ENCODE measurements at places on chromosomes 6 and 20.

DNA sequence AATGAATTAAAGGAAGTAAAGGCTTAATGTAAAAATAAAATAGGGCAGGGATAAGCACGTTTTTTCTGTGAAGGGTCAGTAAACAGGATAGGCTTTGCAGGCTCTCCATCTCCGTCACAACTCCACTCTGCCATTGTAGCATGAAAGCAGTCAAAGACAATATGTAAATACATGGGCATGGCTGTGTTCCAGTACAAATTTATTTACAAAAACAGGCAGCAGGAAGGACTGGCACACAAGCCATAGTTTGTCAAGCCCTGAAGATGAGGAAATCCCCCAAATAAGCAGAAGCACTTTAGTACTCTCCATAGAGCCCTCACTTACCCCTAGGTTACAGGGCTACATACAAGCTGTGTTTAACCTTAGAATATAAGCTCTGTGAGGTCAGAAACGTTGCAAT lies 8.9 kb upstream of the FBXO9 start:
- no peak for DNase-seq

DNA sequence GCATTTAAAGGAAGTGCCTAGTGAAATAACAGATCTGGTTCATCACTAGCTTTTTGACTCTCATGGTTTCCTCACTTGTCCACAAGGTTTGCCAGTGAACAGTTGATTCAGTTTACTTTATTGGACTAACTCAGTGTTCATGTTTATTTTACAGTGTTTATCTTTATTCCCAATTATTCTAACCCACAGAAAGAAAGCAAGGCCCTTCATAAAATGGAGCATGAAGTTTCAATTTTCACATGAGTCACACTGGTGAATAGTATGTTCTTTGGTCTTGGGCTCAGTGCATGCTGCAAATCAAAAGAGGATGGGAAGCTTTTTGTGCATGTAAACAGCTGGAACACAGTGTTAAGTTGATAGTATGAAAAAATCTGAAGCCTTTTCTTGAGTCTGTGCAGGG lies 217.6 kb upstream of the HDDC2 start:
- DNase-seq, result no peak

GRCh38 chr20:20353576-20353975 lies 14.3 kb upstream of the INSM1 start:
- no peak for DNase-seq

DNA sequence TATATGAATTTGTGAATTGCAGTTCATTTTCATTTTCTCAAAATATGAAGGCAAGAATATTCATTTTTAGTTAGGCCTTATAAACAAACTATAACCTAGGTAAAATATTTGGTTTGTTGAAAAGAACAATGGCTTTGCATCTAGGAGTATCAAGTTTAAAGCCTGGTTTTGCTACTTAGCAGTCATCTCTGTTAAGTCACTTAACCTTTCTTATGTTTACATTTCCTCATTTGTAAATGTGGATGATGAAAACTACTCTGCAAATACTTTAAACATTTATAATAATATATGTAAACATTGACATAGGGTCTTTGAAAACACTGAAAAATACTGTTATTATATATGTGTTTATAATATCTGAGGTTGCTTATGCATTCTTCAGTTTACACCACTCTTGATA lies 135.5 kb downstream of the CENPW start:
- DNase-seq, result no peak

DNA sequence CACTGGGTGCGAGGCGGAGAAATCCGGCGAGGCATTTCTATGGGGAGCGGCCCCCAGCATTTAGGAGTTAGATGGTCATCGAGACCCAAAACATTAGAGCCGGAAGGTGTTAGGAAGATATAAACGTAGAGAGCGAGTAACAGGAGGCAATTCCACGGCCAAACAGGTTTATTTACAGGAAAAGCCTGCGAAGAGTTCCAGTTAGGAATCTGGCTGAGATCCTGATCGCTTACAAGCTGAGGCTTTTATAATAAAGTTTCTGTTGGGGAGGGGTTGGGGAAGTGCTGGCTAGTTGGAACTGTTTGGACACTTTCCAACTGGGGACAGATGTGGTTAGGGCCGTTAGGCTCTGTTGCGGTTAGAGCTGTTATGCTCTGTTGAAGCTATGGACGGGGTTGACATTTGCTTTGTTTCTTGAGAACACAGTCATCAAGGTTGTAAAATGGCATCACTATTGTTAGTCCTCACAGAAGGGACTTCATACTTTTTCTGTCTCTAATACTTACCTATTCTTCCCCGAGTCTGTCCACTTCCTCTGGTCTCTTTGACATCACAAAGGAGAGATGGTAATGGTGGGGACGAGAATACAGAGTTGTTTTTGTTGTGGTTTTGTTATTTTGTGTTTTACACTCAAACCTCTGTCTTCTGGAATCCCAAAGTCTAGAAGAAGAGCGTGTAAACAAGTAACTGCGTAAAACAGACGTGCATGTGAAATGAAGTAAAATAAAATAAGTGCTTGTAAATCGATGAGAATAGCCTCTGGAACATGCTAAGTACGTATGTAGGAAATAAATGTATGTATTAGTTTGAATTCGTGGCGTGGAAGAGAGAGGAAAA lies 554 bp upstream of the ZSCAN31 start:
- DNase-seq, result no peak

- DNase-seq, result no peak
Measured at GRCh38 chr6:1615151-1615852, 5.6 kb downstream of the FOXC1 start.

DNA sequence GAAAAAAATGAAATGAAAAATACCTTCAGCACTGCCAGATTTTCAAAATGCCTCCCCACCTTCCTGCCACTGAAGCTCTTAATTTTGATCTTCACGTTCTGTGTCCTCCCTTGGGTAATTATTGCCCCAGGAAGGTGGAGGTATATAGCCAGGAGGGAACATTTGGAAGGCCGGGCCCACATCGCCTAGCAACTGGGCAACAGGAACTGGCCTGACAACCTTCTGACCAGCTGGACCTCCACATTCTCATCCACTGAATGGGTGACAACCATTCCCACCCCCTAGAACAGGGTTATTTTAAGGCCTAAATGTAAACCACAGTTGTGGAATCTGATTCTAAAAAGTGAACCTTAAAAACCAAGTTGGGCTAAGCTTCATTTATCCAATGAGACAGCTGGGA lies 3.2 kb downstream of the RRBP1 start:
- DNase-seq, result no peak

DNA sequence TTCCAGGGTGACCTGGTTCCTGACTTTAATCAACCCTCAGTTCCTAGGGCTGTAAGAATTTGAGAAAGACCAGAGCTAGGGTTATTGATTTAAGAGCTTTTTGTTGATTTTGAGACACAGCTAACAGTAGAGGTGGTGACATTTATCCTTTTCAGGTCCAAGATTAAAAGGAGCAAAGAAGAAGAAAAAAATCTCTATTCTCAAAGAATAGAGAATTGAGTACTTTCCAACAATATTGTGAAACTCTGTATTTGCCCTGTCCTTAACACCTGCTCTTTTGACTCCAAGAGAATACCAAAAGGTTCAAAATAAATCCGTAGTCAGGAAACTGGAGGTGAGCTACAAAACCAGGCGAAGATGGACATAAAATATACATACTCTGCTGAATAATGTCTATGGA lies 7.3 kb downstream of the PAQR8 start:
- DNase-seq, result no peak

- no peak for DNase-seq
Measured at GRCh38 chr6:2733736-2734480, 16.8 kb downstream of the MYLK4 start.

Measured in stimulated activated CD8-positive, alpha-beta memory T cell treated with anti-CD3 and anti-CD28 coated beads, Interleukin-2, amount 100 ng/mL, for 1 hour (primary cell).